ENCODE measurements at places on chromosomes 7 and 10. TPM values are rescaled to one million over a fixed set of nuclear protein-coding genes. Genes with fewer than 3 reads are reported as not detected.

GRCh38 chr10:76430061-76430645 is 998.7 kb downstream of the LRMDA start:
- DNase-seq, result no peak

DNA sequence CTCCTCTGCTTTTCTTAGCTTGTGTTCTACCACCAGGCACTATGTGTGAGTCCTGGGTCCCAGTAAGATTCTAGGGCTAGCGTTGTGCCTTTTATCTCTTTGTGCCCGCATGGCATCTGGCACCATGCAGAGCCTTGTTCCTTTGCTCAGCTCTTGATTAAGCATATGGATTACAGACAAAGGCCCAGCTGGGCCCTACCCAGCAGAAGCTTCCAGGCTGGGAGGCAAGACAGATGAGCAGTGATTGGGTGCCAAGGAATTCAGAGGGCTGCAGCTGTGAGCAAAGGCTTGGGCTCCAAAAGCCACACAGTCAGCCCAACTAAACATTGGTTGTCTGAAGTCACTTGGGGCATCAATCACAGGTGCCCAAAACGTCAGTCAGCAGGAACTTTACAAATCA is 2.0 kb downstream of the ACSM6 start:
- no peak for DNase-seq

Gene GPRIN2
- total RNA-seq, result not detected

GRCh38 chr10:86961481-86962091 is 3.2 kb downstream of the SNCG start:
- DNase-seq, result no peak

Gene TDRD1
- 0.51 TPM for total RNA-seq

GRCh38 chr7:16528520-16528919 is 1.9 kb downstream of the LRRC72 start:
- no peak for DNase-seq

DNA sequence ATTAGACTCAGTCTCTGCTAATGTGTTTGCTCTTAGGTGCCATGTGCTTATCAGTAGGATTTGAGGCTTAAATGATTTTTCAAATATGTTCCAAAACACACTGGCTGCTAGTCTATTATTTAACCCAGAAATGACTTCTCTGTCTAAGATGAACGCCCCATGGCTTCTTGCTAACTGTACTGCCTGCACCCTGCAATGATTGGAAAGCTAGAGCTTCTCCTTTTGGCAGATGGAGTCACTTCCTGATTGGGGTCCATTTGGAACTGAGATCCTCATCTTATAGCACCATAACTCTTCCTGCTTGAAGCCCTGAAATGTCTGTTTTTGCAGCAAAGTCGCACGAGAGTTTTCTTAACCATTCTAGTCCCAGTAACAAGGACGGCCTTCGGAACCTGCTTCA is 186.5 kb upstream of the ADO start:
- no peak for DNase-seq
